ENCODE measurements at places on chromosomes 6 and 20.

DNA sequence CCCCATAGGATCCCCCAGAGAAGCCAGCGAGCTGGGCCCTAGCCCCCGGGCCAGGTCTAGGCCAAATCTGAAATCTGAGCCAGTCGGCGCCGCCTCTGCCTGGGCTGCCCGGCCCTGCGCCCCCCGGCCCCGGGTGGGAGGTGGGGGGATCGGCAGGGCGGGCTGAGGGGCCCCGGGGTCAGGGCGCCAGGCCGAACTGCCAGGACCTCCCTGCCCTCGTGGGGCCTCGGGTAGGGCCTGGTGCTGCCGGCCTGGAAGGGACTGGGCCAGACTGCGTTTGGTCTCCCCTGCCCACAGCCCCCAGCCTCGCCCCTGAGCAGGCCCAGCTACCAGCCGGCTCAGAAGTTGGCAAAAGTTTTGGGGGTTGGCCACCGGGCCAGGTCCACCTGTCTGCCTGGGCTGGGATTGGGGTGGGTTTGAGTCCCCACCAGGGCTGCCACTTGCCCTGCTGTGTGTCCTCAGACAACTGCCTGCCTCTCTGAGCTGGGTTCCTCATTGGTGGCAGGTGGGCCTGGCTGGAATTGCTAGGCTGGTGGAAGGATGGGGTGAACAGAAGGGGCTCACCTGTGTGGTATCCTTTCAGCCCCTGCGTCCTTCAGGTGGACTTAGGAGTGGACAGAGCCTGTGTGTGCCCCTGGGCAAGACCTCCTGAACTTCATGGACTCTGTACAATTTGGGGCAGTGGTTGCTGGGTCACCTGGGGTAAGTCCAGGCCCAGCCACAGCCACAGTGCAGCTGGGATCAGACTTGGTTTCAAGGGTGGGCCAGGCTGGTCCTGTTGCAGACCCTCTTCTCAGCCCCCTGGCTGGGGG, 801 bp downstream of the SRC start:
- DNase-seq = no peak

DNA sequence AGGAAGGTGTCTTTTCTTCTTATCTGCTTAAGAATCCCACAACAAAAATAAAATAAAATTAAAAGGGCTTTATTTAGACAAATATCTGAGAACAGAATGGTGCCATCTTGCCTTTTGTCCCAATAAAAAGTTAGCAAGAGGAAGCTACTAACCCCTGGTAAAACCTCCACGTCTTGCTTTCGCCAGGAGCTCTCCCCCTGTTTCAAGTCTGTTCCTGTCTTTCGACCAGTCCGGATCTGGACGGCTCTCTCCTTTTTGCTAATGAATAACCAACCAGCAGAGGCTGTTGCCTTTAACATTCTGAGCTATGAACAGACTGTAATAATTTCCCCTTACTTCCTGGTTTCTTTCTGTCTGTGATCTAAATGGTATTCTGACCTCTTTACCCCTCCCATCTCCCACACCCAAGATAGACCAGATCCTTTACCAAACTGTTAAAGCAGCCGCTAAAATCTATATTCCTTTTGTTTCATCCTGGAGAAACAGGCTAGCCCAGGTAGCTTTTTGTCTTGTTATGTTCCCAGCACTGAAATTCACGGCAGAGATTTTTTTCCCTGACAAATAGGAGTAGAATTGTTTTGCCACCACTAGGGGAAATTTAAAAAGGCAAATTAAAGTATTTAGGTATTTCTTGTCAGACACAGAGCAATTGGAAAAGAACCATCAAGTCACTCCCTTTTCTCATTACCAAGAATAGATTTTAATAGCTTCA, at the start of gene FRK:
FRK (minus strand) TSS at position 320 of the 712 bp plus-strand sequence. CDS start 580 bp downstream, outside the sequence.
- DNase-seq = no peak

DNA sequence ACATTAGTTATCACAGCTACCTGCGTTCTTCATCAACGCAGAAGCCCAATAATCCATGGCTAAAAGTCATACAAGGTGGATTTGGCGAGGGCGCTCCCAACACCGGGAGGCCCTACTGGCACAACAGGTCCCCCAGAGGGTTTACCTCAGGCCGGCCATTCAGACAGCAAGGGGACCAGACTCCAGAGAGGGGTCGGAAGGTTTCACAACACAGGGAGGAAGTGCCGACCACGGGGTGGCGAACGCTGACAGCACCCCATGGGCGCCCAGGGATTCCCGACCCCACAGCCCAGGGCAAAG, 1515.9 kb upstream of the DEFB115 start:
- no peak for DNase-seq

GRCh38 chr6:131628726-131629125, 684 bp upstream of the MED23 start:
- no peak for DNase-seq

DNA sequence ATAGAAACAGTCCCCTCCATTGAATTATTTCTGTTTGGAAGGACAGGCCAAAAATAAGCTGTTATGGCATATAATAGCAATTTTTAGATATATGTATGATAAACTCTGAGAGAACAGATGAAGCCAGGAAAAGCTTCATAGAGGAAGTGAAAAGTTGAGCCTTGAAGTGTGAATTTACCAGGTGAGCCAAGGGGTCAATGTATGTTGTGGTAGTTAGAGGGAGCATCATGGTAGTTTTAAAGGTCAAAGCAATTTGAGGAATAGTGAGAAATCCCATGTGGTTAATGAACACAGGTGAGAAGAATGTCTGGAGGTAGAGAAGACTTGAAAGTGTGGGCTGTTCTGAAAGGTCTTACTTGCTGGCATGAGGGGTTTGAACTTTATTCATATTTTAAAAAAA, 47.0 kb downstream of the COL19A1 start:
- no peak for DNase-seq

DNA sequence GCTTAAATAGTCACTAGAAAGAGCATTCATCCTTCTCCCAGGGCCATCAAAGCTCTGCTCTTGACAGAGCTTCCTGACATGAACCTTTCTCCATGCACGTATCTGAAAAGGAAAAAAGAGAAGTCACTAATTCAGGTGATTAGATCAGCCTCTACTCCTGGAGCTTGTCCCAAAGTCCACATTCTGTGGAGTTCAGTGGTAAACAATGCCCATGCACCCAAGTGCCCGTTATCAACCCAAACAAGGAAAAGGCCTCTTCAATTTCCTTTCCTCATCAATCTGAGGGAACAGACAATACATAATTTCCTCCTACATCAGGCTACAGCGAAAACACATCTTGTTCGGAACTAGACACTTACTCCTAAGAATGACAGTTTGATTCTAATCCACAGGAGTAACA, 129.2 kb upstream of the PCSK2 start:
- no peak for DNase-seq

DNA sequence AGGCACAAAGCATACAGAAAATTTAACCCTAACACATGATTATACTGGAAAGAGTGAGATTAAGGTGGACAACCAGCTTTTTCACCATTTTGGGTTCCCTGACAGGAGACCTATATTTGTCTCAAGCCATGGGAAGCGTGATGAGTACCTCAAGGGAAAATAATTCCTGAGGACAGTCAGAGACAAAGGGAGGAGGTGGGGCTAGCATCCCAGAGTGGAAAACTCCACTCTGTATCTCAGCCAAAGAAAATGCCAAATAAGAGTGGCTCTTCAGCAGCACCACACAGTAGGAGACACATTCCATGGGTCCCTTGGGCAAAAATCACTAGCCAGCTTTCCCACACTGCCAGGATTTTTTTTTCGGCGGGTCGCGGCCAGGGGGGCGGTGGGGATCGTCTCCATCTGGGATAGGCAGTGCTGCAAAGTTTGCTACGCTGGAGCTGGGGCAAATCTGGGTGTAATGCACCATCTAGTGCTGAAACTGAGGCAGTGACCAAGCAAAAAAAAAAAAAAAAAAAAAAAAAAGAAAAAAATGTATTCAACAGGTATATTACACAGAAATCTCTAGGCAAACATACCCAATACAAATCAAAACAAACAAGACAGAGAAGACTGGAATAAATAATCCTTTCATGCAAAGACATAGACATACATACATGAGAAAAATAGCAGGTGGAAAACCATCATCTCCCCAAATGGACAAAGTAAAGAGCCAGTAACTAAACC, 77.3 kb upstream of the SLC35F1 start:
- DNase-seq = peak; percentile 3

- no peak for DNase-seq
Measured at GRCh38 chr20:1968964-1969363, 24.9 kb downstream of the PDYN start.

Measured in inflammatory macrophage (primary cell).